ENCODE measurements at places on chromosomes 2 and 18.

GRCh38 chr2:211494085-211494484, 937.7 kb downstream of the CPS1 start:
- DNase-seq: no peak

- DNase-seq: no peak
These were observed 147.0 kb downstream of the TWIST2 start for GRCh38 chr2:238994876-238995275.

DNA sequence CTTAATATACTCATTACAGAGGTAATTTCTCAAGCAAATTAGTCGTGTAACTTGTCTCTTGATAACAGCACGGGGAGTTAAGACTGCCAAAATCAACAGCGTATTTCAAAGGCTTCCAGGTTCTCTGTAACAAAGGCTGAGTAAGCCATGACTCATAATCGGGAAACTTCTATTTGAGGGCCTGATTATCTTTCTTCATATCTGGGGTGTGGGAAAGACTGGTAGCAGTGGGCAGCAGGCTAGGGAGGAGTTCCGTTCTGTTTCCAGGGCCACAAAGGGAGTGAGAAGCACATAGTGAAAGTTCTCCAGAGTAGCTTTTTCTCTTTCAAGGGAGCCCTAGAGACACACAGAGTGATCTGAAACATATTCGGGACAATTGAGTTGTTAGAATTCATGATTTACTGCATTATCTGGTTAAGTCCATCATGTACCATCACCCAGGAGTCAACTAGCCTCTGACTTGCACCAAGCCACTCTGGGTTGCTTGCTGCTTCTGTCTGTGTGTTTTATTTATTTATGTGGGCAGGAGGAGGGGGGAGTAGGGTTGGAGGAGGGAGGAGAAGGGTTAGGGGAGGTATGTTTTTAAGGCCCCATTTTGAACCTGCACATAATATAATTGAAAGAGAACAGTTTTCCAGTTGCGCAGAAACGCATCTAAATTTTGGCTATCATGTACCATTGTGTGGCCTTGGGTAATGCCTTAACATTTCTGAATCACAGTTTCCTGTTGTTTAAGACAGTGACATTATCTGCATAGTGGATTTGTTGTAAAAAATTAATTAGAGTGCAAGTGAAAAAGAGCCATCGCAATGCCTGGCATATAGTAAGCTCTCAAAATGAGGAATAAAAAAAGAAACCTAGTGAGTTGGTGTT, 80.5 kb upstream of the ITPRID2 start:
- DNase-seq: peak; percentile 59

DNA sequence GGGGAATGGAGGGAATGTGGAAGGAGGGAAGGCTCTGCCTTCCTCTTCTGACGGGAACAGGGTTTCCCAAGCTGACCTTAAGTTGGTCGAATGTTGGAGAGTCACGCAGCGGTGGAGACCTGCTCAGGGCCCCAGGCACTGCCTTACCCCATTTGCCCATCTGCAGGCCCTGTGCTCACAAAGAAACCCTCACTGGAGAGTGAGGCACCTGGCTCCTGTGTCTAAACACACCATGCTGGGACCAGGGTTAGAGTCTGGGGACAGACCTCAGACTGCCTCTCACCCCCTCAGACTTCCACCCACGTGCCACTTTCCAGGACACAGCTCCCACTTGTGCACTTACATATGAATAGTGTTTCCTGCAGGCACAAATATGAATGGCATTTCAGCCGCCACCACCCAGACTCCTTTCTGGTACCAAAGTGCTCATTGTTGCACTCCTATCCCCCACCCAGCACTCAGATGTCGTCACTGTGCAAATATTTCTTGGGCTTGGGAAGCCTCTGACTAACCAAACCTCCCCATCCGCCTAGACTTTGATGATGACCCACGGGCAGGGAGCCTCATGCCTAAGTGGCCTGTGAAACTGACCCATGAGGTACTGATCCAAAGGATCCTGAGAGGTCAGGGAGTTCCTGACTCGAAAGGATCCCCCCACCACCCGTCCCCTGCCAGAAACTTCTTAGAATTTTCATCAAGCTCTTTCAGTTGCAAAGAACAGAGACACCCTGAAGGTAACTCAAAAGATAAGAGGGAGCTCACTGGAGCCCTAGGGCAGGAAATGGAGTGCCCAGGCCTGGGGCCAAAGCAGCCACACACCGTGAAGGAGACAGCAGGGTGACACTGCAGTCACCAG, 78.3 kb downstream of the STPG4 start:
- DNase-seq: peak; percentile 90

DNA sequence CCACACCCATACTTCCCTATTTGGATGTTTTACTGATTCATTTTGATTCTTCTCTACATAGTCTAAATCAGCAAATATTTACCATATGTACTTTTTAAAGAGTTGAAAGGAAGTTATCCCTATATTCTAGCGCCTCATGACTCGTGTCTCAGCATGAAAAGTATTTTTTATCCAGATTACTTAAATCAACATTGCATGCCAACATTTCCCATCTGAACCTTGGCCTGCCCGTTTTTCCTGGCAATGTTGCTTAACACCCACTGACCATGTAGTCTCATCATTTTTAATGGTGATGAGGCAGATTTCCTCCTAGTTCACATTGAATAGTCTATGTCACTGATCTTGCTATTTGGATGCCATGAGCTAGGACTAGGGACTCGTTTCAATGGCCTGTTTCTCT, 13.2 kb upstream of the SCYGR5 start:
- peak; percentile 41 for DNase-seq

GRCh38 chr2:159209341-159210306, 76.9 kb downstream of the WDSUB1 start:
- DNase-seq: no peak

DNA sequence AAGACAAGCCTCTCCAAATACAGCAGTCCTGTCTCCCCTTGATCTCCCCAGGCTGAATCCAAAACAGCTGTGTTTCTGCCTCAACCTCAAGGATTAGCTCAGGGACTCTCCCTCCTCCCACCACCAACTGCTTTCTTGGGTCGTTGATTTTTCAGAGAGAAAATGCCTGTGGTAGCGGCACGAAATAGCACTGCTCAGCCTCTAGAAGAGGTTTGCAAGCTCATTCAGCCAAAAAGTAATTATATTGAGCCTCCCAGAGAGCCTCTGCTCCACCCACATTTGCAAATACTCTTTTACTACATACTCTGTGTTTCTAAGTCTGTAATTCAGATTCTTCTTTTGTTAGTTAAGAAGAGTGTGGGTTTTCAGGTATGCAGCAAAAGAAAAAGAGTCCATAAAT, 396.4 kb upstream of the TNP1 start:
- DNase-seq: peak; percentile 72

GRCh38 chr18:74665346-74665745, 67.7 kb downstream of the ZNF407 start:
- no peak for DNase-seq

GRCh38 chr2:12062053-12062395, 315.6 kb downstream of the LPIN1 start:
- no peak for DNase-seq

DNA sequence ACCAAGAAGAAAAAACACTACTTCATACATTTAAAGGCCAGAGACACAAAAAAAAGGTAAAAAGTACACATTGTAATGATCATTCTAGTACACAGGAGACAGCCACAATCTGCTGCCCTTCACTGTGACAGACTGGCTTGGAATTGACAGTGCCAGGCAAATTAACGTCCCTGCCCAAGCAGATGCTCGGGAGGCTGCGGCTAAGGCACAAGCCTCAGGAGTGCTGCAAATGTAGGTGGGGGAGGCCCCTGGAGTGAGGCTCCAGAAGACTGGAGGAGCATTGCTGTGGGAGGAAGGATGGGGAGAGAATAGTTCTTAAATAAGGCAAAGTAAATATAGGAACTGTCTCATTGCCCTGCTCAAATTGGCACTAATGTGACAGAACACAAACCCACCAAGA, 18.6 kb downstream of the ERCC3 start:
- DNase-seq: no peak

Measured in AG09309 (cell line).